Stimulated activated CD4-positive, alpha-beta T cell treated with anti-CD3 and anti-CD28 coated beads, Interleukin-12 subunit alpha, Interleukin-12 subunit beta, amount 100 ng/mL, for 48 hours (primary cell): ENCODE measurements at places on chromosomes 11 and 22.

- no peak for DNase-seq
Observed at GRCh38 chr11:35321532-35322317, 97.6 kb downstream of the SLC1A2 start.

GRCh38 chr11:74425100-74425499 lies 26.9 kb upstream of the PGM2L1 start:
- no peak for DNase-seq

- no peak for DNase-seq
Observed at GRCh38 chr11:33828604-33829429, 54.5 kb upstream of the FBXO3 start.

DNA sequence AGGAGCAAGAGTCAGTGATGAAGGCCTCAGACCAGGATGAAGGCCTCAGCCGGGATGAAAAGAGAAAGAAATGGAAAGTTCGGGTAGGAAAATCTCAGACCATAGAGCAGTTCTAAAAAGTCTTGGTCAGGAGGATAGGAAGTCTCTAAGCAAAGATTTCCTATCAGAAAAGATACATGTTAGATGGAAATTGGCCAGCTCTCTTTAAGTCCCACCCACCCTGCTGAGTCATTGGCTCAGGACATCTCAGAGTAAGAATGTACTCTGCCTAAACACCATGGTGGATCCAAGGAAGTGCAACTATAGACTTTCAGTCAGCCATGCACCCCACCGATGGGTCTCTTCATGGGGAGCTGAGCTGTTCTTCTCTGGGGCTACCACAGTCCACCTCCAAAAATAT lies 4.4 kb downstream of the OR8B3 start:
- no peak for DNase-seq

DNA sequence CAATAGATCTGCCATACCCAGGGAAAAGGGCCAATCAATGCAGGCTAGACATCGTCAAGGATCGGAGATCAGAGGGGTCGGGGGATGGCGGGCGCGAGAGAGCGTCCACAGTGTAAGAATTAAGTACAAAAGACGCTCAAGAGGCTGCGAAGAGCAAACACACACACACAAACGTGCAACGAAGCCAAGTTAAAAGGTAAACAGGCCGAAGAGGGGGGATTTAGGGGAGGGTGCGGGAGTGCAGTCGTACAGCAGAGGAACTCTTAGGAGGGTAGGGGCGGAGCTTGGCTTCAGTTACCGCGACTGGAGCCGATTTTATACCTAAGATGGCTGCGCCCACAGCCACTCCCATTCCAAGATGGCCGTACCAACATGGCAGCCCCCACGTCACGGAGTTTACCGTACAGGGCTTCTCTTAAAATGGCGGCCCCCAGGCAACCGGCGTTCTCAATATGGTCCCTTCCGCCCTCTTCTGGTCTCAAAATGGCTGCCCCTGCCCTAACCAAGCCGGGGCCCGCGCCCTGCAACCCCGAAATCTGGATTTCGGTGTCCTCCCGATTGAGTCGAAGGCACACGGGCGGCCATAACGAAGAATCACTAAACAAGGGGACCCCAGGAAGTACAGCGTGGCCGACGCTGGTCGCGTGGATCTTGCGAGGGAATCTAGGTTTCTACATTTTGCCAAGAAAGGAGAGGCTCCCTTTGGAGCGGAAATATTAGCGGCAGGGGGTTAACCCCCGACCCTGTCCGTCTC lies 1.9 kb downstream of the GNG3 start:
- peak; percentile 94 for DNase-seq

- no peak for DNase-seq
Observed at GRCh38 chr22:19877626-19878339, 23.1 kb upstream of the GNB1L start.
